ENCODE measurements at places on chromosomes 2 and 18.

DNA sequence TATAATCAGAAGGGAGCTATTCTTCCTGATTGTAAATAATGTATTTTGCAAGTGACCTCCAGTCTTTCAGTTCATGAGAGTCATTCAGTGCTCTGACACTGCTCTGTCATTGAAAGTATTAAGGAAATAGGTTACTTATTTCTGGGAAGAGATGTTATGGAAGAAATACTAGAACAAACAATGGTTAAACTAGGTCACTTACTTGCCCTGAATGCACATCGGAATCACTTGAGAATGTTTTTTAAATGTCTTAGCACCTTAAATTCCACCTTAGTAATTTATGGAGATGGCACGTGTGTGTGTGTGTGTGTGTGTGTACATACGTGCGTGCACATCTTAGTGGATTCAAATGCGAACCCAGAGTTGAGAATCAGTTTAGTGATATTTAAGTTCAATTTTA, 126.6 kb upstream of the KCNH7 start:
- DNase-seq, result no peak

DNA sequence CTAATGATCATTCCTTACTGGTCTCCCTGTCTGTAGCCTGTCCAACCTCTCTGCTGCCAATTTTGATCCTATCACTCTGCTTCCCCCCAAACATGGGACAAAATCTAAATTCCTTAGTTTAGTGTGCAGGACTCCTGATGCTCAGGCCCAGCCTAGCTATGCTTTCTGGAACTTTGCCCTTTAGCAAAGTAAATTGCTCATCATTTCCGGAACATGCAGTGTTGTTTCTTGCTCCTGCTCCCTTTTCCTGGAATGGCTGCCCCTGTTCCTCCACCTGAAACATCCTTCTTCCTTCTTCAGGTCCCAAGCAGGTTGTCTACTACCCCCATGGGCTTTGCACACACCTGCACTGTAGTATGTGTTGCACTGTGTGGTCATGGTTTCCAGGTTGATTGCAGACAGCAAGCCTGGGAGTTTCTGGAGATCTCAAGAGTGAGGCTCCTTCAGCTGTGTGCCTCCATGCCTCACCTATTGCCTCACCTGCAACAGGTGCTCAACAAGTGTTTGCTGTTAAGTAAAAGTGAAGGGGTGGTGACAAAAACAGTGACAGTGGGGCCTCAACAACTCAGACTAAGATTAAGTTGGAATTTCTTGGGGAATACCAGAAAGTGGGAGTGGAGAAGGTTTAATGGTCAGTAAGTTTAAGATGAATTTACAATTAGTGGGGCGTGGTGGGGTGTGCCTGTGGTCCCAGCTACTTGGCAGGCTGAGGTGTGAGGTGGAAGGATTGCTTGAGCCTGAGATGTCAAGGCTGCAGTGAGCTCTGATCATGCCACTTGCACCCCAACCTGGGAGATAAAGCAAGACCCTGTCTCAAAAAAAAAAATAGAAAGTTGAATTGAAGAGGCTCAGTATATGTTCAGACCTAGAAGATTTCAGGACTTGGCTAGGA, 120.0 kb downstream of the DNAH6 start:
- DNase-seq, result no peak

GRCh38 chr2:14743861-14744260, 111.3 kb downstream of the LRATD1 start:
- no peak for DNase-seq

GRCh38 chr2:157842106-157842879, 33.8 kb downstream of the ACVR1 start:
- DNase-seq, result no peak

DNA sequence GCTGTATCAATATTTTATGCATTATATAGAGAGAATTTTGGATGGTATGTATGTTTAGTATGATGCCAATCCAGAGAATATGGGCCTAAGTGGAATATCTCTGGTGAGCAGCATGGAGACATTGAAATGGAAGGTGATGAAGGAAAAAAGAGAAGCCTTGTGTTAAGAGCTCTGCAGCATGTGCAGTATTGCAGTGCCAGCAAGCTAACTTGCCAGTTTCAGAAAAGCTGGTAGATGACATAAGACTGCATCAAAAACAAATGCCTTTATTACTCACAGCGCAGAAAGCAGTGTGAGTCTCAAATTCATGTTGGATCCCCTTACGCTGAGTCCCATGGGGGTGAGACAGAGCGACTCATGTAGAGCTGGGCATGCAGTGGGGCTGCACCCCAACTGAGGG, 280.2 kb downstream of the CTNNA2 start:
- DNase-seq, result no peak

- peak; percentile 20 for DNase-seq
Measured at GRCh38 chr2:25165992-25166875, 2.1 kb downstream of the POMC start.

- no peak for DNase-seq
Measured at GRCh38 chr2:110900191-110900590, 167.8 kb downstream of the ACOXL start.

- no peak for DNase-seq
Measured at GRCh38 chr18:10152475-10152874, 238.7 kb downstream of the VAPA start.

GRCh38 chr18:69032009-69032408, 234.1 kb downstream of the CCDC102B start:
- DNase-seq, result no peak
